ENCODE measurements at places on chromosomes 6 and 20. TPM values are rescaled to one million over a fixed set of nuclear protein-coding genes. Genes with fewer than 3 reads are reported as not detected.

KCNK15 gene
- polyA plus RNA-seq = not detected

OR2B6 gene
- not detected for polyA plus RNA-seq

SIRPB2 gene
- 0.15 TPM for polyA plus RNA-seq

ZNF217 gene
- 29.9 TPM for polyA plus RNA-seq

ABHD16B gene
- polyA plus RNA-seq = 0.19 TPM

VNN1 gene
- not detected for polyA plus RNA-seq

HLA-DOA gene
- 363 TPM for polyA plus RNA-seq

NECAB3 gene
- 4.1 TPM for polyA plus RNA-seq

EPB41L1 gene
- polyA plus RNA-seq = 0.83 TPM

EPPIN gene
- not detected for polyA plus RNA-seq

DEFB115 gene
- polyA plus RNA-seq = not detected

WFDC12 gene
- not detected for polyA plus RNA-seq

PPP1R16B gene
- polyA plus RNA-seq = 68.0 TPM

CEP85L gene
- 15.2 TPM for polyA plus RNA-seq

TFAP2D gene
- polyA plus RNA-seq = not detected

ESR1 gene
- 1.5 TPM for polyA plus RNA-seq

SDCBP2 gene
- 0.91 TPM for polyA plus RNA-seq

TFAP2A gene
- not detected for polyA plus RNA-seq

SYCP2 gene
- polyA plus RNA-seq = 0.56 TPM

OSBPL2 gene
- 25.6 TPM for polyA plus RNA-seq

GRM4 gene
- polyA plus RNA-seq = not detected

LRRC73 gene
- not detected for polyA plus RNA-seq

ZC2HC1B gene
- not detected for polyA plus RNA-seq

PCIF1 gene
- polyA plus RNA-seq = 98.9 TPM

SLC32A1 gene
- polyA plus RNA-seq = not detected

PI16 gene
- 2.3 TPM for polyA plus RNA-seq

CRIP3 gene
- 2.9 TPM for polyA plus RNA-seq

GPR31 gene
- not detected for polyA plus RNA-seq

RGS17 gene
- 0.05 TPM for polyA plus RNA-seq

GNMT gene
- polyA plus RNA-seq = 1.2 TPM

LATS1 gene
- 12.4 TPM for polyA plus RNA-seq

PSORS1C1 gene
- polyA plus RNA-seq = 0.94 TPM

DBNDD2 gene
- polyA plus RNA-seq = not detected

ULBP1 gene
- not detected for polyA plus RNA-seq

INSM1 gene
- polyA plus RNA-seq = not detected

COL12A1 gene
- not detected for polyA plus RNA-seq

BANF2 gene
- not detected for polyA plus RNA-seq

HMGCLL1 gene
- polyA plus RNA-seq = not detected

BHLHE23 gene
- polyA plus RNA-seq = not detected

IL20RA gene
- polyA plus RNA-seq = not detected

TPD52L1 gene
- not detected for polyA plus RNA-seq

RAET1G gene
- polyA plus RNA-seq = not detected

ANGPT4 gene
- not detected for polyA plus RNA-seq

Measured in IgD-negative memory B cell (primary cell).